ENCODE measurements at places on chromosomes 4 and X. TPM values are rescaled to one million over a fixed set of nuclear protein-coding genes. Genes with fewer than 3 reads are reported as not detected.

Gene UGT2B15
- total RNA-seq = not detected

Gene IQSEC2
- 11.0 TPM for total RNA-seq

Gene JAKMIP1
- not detected for total RNA-seq

Gene RNF175
- total RNA-seq = not detected

Gene PALLD
- total RNA-seq = 188 TPM

Gene PNMA6F
- not detected for total RNA-seq

DNA sequence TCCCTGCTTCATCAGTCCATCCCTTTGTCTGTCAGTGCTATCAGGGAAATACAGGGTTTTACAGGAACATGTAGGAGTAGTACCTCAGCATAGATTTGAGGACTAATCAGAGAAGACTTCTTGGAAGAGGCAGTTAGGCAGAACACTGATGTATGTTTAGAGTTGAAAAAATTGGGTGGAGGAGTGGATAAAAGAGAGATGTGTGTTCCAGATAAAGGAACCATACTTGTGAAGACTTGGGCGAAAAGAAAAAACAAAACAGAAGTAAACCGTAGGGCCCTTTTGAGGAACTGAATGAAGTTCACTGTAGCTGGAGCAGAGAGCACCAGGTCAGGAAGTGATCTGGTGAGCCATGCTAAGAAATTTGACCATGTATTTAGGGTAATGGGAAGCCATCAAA is 32.3 kb downstream of the AFF1 start:
- no peak for DNase-seq

- peak; percentile 0 for DNase-seq
Measured at GRCh38 chr4:43607400-43607799, 714.9 kb downstream of the GRXCR1 start.

DNA sequence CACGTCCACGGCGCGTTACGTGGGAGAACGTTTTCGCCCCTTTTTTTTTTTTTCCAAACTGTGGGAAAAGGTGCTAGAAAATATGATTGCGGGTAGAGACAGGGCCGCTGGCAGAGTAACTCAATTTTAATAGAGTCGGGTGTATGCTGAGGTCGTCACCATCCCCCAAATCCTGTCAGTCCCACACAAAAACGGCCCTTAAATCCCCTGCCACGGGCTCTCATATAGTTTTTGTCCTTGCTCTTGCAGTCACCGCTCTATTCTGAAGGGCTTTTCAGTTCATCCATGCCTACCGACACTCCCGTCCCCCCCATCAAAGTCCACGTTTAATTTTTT is 796 bp upstream of the MED14 start:
- no peak for DNase-seq

- DNase-seq = no peak
Measured at GRCh38 chr4:15706646-15707362, 3.9 kb downstream of the BST1 start.

GRCh38 chr4:153529646-153530045 is 63.5 kb downstream of the TMEM131L start:
- DNase-seq = peak; percentile 89

GRCh38 chrX:151082077-151082948 is 94.1 kb upstream of the GPR50 start:
- peak; percentile 37 for DNase-seq

DNA sequence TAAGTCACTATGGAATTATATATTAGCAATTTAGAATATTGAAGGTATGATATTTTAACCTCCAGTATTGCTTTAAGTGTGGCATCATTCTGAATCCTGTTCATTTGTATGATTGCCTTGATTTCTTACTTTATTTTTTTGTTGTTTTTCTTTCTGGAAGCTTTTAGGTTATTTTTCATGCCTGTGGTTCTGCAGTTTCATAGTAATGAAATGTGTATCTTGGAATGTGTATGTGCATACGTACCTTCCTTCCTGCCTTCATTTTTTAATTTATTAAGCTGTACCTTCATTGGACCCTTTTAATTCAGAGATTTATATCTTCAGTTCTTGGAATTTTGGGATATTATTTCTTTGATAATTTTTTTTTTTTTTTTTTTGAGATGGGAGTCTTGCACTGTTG is 22.1 kb downstream of the CPEB2 start:
- peak; percentile 31 for DNase-seq

DNA sequence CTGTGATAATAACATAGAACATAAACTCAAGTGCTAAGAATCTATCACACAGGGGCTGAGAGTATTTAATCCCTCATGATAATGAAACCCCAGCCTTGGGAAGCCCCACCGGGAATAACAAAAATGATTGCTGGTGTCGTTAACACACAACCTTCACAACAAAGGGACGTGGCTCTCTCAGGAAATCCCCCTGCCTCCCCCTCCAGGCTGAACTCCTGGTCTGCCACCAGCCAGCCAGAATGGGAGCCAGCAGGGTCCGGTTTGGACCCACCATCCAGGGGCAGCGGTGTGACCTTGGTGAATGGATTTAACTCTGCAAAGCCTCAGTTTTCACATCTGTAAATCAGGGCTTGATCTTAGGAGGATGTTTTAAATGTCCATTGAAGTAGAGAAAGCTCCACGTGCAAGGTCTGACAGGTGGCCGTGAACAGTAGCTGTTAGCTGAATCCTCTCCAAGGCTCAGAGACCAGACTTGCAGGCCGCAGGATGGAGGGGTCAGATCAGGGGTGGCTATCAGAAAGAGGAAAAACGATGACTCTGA is 46.5 kb downstream of the ABLIM2 start:
- DNase-seq = no peak

DNA sequence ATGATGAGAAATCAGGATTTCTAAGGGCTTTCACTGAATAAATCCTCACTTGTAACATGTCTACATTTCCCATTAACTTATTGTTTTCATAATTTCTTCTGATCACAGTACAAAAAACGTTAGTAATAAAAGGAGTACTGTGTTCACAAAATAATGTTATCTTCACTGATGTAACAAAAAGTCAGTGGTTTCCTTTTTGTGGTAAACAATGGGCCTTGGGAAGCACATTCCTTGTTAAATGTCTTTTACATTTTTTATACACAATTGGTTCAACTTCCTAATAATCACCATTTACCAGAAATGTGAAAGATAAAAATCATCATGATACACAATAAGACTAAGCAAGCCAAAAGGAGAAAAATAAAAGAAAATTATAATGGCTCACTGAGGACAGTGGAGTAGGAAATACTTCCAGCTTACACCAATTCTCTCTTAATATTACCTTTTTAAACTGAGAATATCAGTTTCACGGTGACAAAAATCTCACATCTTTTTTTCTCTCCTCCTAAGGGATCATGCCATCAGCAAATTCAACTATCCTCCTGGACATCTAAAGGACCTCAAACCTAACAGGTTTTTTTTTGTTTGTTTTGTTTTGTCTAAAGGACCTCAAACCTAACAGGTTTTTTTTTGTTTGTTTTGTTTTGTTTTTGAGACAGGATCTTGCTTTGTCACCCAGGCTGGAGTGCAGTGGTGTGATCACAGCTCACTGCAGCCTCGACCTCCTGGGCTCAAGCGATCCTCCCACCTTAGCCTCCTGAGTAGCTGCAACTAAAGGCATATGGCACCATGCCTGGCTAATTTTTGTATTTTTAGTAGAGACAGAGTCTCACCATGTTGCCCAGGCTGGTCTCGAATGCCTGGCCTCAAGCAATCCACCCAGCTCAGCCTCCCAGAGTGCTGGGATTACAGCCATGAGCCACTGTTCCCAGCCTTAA is 57.3 kb downstream of the FRYL start:
- no peak for DNase-seq

GRCh38 chrX:35670889-35671288 is 127.3 kb upstream of the MAGEB16 start:
- DNase-seq = no peak

- DNase-seq = peak; percentile 5
Measured at GRCh38 chr4:31674313-31674947, 954.3 kb downstream of the PCDH7 start.

DNA sequence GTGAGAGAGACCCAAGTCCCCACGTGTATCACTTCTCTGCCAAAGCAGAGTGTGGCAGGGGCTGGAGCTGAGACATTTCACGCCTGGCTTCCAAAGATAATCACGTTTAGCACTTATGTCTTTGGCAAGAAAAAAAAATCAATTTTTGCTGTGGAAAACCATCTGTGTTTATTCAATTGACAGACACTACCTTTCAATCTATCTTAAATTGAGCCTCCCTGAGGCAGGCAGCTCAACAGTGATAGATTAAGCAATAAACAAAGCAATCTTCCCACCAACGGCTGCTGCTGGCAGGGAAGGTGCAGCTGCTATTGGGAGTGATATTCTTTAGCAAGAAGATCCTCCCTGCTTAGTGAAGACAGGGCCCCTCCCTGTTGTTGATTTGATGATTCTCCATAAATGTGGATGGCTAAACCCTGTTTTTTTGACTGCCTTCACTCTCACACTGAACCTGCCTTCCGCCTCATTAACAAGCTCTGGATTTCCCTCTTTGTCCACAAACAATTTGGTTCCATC is 11.6 kb upstream of the MAGEB17 start:
- no peak for DNase-seq

GRCh38 chrX:8868906-8869305 is 67.7 kb upstream of the FAM9A start:
- DNase-seq = peak; percentile 35

GRCh38 chr4:185657183-185657582 is 121.9 kb upstream of the PDLIM3 start:
- DNase-seq = no peak

DNA sequence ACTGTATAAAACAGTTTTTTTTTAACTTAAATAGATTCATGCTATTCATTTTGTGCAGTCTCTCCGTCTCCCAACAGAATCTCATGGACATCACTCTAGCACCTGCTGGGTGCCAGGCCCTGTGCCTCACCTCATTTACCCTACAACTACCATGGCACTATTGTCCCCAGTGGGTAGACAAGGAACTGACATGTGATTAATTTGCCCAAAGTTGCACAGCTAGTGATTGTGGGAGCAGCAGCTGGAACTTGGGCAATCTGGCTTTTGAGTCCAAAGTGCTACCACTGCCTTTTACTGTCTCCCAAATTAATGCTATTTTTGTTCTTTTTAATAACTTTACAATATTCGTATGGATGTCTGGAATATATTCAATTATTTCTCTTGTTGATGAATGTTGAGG is 11.2 kb upstream of the PGRMC2 start:
- DNase-seq = no peak

GRCh38 chr4:14096396-14096965 is 469.0 kb upstream of the BOD1L1 start:
- no peak for DNase-seq

- no peak for DNase-seq
Measured at GRCh38 chrX:108384783-108385182, 53.4 kb downstream of the COL4A6 start.

DNA sequence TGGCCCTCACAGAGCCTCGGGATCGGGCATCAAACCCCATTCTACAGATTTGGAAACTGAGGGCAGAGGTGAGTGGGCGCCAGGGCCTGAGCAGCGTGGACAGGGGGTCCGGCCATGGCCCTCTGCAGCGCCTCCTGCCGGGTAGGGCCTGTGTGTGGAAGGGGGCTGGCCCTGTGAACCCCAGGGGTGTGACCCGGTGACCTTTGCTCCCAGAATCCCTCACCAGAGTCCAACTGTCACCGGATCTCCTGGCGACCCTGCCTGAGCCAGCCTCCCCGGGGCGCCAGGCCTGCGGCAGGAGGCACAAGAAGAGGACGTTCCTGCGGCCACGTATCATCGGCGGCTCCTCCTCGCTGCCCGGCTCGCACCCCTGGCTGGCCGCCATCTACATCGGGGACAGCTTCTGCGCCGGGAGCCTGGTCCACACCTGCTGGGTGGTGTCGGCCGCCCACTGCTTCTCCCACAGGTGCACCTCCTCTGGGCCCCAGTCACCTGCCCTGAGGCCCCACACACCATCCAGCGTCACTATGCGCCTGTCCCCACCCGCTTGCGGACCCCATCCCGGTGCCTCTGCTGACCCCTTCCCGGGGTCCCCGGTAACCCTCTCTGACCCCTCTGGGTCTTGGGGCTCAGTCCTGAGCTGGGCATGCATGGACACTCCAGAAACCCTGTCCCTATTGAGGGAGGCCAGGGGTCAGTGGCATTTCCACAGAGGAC is 4.2 kb downstream of the HGFAC start:
- no peak for DNase-seq

DNA sequence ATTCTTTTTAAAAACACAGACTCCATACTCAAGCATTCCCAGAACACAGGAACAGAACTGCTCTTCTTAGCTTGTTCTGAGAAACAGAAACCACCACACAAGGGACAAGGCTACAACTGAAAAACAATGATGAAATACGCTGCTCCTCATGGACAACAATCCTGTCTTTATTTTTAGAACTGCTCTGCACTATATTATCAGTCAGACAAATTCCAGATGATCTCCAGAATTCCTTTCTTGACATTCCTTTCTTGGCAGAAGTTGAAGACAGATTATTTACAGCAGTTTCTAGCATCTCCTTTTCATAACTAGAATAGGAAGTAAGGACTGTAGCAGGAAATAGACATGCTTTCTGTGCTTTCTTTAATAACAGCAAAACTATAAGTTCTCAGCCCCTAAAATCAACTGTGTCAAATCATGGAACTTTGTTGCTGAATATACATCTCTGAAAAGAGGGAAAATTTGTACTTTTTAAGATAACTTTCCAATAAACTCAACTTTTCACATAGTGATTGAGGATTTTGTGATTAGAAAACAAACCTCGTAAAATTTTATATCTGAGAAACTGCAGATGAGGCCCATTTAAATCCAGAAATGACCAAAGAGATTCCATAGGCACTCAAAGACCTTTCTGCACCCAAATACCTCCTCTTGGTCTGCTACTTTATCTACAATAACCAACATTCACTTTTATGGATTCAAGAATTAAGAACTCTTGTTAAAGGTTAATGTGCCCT is 35.9 kb downstream of the ANTXR2 start:
- DNase-seq = peak; percentile 94

- DNase-seq = no peak
Measured at GRCh38 chr4:150890246-150890645, 124.8 kb downstream of the LRBA start.

DNA sequence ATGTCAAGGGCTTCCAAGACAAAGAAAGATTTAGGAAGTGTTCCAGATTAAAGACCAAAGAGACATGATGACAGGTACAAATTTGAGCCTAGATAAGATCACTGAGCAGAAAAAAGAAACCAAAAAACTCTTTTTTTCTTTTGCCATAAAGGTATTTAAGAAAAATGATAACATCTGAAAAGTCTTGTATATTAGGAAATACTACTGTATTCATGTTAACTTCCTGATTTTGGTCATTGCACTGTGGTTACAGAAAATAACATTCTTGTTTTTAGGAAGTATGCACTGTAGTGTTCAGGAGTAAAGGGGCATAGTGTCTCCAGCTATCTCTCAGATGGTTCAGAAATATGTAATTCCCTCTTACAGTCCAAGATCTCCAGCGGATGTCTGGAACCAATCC is 37.1 kb downstream of the RWDD4 start:
- DNase-seq = no peak

DNA sequence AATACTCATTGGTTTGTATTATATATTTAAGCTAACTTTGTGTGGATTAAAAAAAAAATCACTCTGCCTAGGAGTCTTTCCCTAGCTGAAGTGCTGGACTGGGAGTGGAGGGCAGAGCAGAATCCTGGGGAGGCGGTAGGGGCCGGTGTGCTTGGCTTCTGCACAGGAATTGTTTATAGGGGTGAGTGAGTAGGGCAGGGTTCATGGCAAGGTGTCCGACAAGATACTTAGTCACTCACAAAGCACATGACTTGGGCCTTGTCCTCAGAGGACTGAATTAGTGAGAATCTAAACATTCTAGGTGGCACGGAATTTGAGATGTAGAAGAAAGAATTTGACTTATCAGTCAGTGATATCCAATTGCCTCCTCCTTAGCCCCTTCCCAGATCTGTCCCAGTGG is 32.2 kb downstream of the FNIP2 start:
- DNase-seq = no peak

Measured in fibroblast of villous mesenchyme (primary cell).